ENCODE measurements at places on chromosomes 16 and 17.

GRCh38 chr17:43211480-43212402 lies at the start of gene TMEM106A:
TSS of gene TMEM106A (plus strand) at chr17:43211875. CDS start at chr17:43213042, 1,167 bp downstream.
- peak; percentile 84 for DNase-seq

DNA sequence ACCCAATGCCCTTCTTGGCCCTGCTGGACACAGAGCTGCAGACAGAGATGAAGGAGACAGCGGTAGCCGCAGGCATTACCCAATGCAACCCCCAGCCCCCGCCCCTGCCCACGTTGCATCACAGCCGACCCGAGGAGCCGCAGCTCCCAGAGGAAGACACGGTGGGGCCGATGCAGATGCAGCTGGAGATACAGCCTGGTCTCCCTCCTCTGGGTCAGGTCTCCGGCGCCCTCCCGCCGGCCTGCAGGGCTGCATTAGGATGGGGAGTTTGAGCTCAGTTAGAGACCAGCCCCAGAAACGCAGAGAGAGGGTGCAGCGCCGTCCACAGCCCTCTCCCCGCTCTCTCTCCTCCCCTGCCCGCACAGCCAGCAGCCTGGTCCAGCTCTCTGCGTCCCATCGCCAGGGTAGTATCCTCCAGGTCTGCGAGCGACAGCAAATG lies 19.4 kb upstream of the UBE2I start:
- no peak for DNase-seq

- DNase-seq = peak; percentile 87
Measured at GRCh38 chr16:89217388-89218191, at the start of gene ZNF778. TSS of gene ZNF778 (plus strand) at chr16:89217703. CDS start at chr16:89221128, 3,425 bp downstream.

DNA sequence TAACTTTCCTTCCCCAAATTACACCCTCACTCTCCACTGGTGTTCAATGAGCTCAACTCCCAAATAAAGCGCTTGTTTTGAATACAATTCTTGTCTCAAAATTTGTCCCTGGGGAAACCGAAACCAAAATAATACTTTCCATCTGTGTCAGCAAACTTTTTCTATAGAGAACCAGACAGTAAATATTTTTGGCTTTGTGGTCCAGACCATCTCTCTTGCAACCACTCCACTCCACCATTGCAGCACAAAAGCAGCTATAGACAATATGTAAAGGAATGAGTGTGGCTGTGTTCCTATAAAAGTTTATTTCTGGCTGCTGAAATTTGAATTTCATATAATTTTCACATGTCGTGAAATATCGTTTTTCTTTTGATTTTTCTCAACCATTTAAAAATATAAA lies 84.6 kb upstream of the ERCC4 start:
- no peak for DNase-seq

DNA sequence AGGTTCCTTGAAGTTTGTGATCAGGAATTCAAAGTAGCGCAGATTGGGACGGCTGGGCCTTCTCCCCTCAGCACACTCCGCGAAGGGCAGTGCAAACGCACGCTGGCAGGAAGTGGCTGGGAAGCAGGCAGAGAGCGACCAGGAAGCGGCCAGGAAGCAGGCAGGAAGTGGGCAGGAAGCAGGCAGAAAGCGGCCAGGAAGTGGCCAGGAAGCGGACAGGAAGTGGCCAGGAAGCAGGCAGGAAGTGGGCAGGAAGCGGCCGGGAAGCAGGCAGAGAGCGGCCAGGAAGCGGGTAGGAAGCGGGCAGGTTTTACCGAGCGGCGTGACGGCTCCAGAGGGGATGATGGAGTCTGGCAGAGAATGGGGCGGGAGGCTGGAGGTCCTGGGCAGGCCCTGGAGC lies 3.2 kb downstream of the DPEP1 start:
- DNase-seq = no peak

GRCh38 chr16:88957887-88958577 lies 19.0 kb downstream of the CBFA2T3 start:
- DNase-seq = peak; percentile 42

DNA sequence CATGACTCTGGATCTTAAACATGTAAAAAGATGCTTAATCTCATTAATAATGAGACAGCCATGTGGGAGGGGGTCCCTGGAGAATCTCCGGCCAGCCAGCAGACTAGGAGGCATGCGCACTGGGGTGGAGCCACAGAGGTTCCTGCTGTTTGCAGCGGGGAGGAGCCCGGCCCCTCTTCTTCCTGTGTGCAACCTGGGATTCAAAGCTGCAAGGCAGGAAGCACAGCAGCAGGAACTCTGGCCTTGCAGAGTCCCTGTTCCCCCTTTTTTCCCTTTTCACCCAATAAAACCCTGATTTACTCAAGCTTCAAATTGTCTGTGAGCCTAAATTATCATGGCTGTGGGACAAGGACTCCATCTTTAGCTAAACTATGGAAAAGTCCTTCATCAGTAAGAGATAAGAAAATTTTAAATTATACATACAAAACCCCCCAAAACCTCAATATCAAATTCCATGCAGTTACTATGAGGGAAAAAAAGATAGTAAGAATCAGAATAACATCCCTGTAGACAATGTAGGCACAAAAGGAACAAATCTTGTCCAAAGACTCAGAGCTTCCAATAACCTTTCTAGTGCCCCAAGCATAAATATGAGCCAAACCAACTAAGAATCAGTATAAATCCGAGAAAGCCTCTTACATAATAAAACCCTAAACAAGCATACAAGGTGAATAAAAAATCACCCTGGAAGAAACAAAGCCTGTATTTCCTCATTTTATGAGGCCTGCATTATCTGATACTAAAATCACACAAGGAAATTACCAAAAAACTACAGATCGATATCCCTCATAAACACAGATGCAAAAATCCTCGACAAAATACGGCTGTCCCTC lies 12.1 kb downstream of the CFDP1 start:
- peak; percentile 56 for DNase-seq

All from stimulated activated CD4-positive, alpha-beta T cell treated with anti-CD3 and anti-CD28 coated beads, Interleukin-15, amount 100 ng/mL, for 24 hours (primary cell).